ENCODE measurements at places on chromosomes 7 and 10.

- no peak for DNase-seq
Measured at GRCh38 chr10:64211466-64211865, 690.3 kb downstream of the REEP3 start.

DNA sequence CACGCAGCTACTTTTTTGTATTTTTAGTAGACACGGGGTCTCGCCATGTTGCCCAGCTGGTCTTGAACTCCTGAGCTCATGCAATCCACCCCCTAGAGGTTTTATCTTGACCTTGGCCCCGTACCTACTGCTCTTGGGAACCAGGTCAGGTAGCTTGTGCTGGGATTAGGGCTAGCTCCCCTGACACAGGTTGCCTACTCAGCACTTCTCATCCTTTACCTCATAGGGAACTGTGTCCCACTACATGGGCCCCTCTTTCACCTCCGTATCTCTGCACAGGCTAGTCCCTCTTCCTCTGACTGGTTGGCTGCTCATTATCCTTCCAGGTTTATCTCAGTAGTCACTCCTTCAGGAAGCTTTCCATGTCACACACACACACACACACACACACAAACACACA lies 58.0 kb upstream of the ITPRID1 start:
- no peak for DNase-seq

DNA sequence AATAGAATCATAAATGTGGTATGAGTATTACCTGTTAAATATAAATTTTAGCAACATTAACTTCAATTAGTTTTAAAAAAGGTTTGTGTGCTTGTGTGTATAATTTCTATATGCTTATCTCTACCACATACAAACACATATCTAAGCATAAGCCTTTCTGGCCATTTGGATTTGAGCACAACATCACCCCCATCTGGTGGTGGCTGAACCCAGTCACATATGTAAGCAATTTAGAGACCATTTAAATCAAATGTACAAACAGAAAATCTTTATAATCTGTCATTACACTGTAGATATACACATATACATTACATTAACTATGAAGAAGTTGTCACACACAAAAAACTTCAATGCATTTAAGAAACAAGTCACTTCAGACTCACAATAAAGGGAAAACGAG lies 31.7 kb downstream of the GPR22 start:
- no peak for DNase-seq

DNA sequence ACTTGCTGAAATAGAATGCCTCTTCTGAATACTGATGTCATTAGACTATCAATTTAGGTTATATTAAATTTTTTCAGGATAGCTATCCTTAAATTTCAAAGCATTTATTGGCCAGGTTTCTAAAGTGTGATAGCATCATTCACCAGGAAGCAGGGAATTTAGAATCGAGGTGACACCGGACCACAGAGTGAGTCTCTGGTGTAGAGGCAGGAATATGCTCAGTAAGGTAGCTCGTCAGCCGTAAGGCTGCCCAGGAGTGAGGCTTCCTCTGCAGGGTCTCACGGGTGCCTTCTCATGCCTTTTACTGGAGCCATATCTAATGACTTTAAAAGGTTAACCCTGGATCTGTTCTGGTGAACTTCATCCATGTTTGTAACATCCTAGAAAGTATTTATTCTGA lies 170.8 kb upstream of the KLF14 start:
- no peak for DNase-seq

- no peak for DNase-seq
Measured at GRCh38 chr7:38541440-38541839, 89.7 kb downstream of the AMPH start.

DNA sequence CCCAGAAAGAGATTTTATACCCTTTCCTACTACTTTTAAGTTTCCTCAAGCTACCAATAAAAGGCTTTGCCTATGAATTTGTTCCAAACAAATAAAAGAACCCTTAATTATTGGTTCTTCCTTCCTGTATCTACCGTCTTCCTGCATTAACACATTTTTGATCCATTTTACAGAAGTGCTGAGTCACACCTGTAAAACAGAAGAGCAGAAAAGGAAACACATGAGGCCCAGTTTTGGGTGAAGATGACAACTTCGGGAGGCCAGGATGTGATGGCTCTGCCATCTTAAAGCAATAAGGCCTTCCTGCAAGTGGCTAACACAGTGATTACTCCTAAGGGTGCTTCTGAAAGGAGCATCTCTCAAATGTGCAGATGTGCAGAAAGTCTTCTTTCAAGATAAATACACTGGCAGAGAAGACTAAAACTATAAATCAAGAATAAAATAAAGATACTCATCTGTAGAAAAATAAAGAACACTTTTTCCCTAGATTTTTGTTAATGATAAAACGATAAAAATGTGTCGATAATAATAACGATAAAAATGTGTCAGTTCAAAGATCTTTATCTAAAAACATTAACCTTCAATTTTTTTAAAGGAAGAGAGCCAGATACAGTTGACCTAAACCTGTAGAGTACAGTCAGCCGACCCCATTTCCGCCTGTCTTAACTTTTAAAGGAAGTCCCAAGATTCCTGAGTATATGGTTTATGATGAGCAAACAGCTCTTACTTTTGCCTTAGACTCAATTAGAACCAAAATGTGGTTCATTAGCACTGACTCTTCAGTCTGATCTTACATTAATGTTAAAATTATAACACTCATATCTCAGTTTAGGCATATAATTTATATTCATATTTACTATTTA lies 108.6 kb downstream of the UBE2H start:
- DNase-seq, result no peak

DNA sequence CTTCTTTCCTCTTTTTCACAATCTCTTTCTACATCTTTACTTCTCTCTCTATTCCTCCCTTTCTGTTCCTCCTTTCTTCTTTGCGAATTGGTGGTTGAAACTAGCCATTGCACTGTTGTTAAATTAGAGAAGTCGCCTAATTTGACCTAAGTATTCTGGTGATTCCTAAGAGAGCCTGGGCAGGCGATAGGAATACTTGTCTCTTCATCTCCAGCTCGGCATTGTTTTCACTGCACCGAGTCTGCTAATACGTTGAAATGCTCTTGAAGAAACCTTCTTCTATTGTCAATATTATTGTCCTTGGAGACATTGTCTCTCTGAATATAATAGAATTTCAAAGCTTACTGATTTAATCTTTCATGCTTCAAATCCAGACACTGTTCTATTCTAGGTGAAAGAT lies 31.7 kb downstream of the KCND2 start:
- no peak for DNase-seq

DNA sequence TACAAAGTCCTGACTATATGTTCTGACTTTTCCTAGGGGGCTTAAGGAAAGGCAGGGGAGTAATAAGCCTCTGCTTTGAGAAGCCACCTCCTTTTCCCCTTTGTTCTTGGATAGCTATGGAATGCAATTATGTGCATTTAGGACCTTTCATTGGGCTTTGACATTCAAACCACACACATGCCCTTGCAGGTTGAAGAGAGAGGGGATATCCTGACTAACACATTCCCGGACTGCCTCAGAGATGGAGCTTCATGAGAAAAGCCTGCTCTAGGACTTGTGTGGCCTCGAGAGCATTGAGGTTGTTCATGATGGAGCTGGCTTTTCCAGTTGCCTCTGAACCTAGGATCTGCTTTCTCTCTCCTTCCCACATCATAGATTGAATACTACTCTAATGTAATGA lies 694.5 kb downstream of the LRMDA start:
- DNase-seq, result no peak

DNA sequence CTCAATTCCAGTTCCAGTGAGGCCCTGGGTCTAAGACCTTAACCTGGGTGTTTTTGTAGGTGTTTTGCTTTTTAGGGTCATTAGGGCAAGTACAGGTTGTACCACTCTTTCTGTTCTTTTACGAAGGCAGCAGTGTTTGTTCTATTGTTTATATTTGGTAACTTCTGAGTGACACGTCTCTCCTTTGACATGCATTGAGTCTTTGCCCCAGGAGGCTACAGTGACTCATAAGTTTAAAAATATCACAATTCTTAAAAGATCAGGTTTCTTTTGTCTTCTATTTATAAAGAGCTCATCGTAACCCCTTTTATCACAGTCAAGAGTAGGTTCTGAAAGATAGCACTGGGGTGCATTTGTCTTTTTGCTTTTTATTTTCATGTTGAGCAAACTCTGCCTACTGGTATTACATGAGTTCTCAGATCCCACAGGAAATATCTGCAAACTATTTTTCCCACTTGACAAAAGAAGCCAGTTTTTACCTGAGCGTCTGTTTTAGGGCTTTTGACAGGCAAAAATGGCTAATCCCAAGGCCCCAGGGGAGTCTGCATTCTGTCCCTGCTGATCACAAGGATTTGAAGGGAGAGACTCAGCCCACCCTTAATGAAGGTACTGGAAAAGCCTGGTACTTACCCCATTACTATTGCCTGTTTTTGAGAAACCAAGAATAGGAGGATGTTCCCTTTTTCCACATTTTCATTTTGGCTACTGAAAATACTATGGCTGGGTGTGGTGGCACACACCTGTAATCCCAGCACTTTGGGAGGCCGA lies 7.9 kb downstream of the NUDT13 start:
- DNase-seq, result no peak

DNA sequence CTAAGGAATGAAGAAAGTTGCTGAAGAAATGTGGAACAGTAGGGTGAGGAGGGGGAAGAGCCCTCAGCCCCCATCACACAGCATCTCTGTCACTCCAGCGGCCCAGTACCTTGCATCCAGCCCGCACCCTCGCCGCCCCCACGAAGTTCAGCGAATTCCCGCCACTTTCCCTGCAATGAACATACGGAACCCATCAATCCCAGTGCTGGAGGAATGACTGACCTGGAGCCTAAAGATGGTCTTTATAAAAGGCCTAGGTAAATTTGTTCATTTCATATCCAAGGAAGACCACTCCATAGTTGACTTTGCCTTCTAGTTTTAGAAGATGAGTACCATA lies 779 bp upstream of the KIF5B start:
- DNase-seq, result no peak

GRCh38 chr7:74726309-74727101 lies 47.3 kb upstream of the NCF1 start:
- DNase-seq, result no peak

GRCh38 chr7:96685353-96685752 lies 24.3 kb downstream of the SEM1 start:
- DNase-seq, result no peak

DNA sequence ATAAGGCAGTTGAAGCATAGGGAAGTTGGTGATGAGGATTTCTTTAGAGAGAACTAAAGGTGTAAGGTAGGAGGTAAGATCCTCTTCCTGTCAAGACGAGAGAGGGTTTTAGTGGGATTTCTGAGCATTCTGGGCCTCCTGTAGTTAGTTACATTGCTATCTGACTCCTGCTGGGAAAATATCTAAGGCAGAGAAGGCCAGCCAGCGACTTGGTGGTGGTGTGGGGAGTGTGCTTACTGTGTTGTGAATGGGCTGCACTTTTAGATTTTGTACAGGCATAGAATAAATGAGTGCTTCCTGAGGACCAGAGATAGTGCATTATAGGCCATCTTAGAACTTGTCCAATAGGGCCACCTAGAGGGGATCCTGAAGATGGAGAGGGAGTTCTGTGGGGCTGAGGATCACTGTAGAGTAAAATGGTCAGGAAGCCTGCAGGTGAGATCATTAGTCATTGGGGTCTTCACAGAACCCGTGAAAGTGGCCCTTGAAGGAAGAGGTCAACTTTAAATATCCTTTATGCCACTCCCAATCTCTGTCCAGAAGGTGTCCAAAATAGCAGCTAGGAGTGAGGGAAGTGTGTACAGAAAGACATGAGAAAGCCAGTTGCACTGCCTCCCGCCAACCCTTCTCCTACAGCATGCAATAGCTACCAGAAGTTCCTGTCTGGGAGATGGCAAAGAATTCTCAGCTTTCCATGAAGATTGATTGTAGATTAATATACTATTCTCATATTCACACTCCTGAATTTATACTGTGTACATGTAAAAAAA lies 266.6 kb downstream of the POLR1F start:
- DNase-seq, result no peak

GRCh38 chr10:28761084-28761846 lies 83.9 kb downstream of the BAMBI start:
- no peak for DNase-seq

DNA sequence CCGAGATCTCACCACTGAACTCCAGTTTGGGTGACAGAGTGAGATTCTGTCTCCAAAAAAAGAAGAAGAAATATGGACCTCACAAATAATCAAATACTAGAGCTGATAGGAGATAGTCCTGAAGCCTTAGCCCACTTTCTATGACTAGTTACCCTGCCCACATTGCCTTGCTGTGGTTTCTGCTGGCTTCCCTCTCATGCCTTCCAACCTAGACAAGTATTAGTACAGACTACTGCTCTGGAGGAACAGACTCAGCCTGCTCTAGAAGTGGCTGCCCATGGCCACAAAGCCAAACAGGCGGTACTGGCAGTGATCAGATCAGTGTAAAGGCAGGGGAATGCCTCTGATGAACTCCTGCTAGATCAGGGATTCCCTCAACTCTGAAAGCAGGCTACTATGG lies 89.7 kb upstream of the PRKAR2B start:
- no peak for DNase-seq

DNA sequence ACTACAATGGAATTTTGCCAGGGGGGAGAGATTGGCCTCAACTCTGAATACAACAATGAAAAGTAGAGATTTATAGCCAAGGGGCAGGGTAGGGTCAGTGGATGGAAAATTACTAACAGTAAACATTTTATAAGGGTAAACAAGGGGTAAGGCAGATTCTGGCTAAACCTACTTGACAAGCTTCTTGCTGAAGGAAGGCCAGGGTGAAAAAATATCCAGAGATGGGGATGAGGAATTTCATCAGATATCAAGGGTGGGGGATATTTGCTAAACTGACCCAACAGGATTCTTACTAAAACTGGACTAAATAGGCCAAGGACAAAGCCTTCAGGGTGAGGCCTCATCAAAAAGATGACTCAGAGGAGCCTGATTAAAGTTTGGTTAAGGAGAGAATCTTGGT lies 156.3 kb downstream of the RTKN2 start:
- no peak for DNase-seq

- DNase-seq, result no peak
Measured at GRCh38 chr7:141178486-141179135, 104.7 kb downstream of the TMEM178B start.

DNA sequence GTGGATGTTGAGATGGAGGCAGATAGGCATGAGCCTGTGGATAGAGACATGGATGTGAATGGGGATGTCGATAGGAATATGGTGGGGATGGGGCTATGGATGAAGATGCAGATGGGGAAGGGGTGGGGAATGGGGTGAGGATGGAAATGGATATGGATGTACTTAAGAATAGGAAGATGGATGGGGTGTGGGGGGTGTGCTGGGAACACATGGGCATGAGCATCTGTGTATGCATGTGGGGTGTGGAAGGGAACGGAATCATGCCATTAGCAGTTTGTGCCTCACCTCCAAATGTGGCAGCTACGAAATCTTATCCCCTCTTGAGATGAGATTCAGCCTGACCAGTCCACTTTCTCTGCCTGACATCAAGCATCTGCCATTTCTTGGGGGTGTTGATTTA lies 359.5 kb upstream of the MGMT start:
- no peak for DNase-seq

- no peak for DNase-seq
Measured at GRCh38 chr10:58967551-58968388, 208.7 kb upstream of the PHYHIPL start.
